ENCODE measurements at places on chromosomes 4 and X. TPM values are rescaled to one million over a fixed set of nuclear protein-coding genes. Genes with fewer than 3 reads are reported as not detected.

DNA sequence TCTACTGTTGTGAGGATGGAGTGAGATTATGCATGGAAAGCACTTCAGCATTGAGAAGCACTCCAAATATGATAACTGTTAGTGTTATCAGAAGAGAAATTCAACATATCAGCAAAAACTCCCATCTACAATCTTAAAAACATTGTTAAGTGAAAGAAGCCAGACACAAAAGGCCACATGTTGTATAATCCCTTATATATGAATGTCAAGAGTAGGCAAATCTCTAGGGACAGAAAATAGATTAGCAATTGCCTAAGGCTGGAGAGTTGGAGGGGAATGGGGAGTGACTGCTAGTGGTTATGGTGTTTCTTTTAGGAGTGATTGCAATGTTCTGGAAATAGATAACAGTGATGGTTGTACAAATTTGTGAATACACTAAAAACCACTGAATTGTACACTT, 122.5 kb upstream of the LNX1 start:
- no peak for DNase-seq

DNA sequence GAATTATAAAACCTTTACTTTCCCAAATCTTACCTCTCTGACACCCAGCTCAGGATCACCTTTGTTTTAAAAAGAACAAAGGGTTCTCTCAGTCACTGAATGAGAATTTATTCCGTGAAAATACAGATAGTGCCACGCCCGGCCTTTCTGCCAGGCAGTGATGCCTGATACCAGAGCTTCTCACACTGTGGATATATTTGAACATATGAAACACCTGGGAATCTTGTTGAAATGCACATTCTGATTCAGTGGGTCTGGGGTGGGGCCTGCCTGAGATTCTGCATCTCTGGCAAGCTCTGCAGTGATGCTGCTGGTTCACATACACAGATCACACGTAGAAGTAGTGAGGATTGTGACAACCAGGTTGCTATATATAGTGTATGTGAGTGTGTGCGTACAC, 46.0 kb downstream of the ELOVL6 start:
- DNase-seq: no peak

WDR17 gene
- total RNA-seq: 5.7 TPM

GRCh38 chr4:132866616-132867015, 282.5 kb upstream of the PCDH10 start:
- DNase-seq: no peak

GRCh38 chr4:85774000-85774399, 299.1 kb downstream of the ARHGAP24 start:
- no peak for DNase-seq

DNA sequence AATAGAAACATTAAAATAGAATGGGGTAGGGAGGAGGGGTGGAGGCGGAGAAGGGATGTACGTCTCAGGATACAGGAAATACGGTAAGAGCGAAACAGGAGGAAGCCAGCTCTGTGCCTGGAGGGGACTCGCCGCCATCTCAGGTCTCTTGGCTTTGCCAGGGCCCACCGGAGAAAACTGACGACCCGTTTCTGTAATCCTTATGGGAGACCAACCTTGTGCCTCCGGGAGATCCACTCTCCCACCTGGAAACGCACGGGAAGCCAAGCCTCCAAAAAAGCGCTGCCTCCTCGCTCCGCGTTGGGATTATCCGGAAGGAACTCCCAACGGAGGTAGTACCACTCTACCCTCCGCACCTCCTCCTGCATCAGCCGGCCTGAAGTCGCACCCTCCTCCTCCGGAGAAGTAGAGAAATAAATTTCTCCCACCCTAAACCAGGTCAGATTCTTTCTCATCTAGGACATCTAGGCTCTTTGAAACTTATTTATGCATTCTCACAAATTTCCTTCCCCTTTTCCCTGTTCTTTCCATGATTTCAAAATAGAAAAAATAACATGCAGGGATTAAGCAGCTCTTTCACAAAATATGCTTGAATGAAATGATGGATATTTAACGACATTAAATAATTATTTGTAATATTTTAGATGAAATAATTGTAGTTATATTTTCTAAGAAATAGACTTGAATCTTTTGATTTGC, at the start of gene NBDY:
NBDY (plus strand) TSS at position 92 of the 699 bp plus-strand sequence; CDS start at position 203, 111 bp downstream.
- peak; percentile 20 for DNase-seq

- no peak for DNase-seq
Measured at GRCh38 chr4:66279084-66279483, 608.8 kb upstream of the EPHA5 start.

DNA sequence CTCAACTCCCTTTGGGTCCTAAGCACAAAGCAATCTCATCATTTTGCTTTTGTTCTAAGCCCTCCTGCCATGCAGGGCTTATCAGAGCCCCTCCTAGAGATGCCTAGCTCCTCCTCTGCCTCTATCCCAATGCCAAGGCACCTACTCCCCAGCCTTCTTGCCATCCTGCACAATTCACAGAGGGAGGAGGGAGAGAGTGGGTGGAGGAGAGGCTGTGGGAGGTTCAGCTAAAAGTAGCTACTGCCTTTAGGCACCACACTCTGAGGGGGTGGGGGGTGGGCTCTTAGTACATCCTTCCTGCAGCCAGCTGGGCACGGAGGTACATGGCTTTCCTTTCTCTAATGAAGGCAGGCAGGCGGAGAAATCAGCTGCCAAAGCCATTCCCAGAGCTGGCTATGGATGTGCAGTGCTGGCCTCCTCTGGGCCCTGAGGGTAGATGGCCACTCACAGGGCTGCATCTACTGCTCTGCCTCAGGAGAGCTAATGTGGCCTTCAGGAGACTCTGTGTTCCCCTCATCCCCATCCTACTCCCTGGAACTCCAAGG, 40.1 kb downstream of the ARHGEF9 start:
- DNase-seq: no peak

DNA sequence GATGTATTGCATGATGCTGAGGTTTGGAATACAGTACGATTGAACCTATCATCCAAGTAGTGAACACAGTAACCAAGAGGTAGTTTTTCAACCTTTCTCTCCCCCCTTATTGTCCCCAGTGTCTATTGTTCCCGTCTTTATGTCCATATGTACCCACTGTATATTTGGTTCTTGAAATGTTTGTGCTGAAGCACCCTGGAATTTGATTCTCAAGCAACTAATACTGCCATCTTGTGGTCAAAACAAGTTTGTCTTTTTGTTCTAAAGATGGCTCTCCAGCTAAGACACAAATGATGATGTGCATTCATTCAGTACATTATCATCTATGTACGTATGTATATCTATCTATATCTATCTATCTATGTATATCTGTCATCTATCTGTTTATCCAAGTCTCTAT, 33.5 kb upstream of the DCX start:
- DNase-seq: no peak

ARR3 gene
- total RNA-seq: not detected

DNA sequence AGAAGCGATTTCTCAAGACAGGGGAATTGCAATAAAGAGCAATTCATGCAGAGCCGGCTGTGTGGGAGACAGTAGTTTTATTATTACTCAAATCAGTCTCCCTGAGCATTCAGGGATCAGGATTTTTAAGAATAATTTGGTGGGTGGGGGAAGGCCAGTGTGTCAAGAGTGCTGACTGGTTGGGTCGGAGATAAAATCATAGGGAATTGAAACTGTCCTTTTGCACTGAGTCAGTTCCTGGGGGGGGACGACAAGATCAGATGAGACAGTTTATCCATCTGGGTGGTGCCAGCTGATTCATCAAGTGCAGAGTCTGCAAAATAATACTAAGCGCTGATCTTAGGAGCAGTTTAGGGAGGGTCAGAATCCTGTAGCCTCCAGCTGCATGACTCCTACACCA, 502.4 kb downstream of the NLGN4X start:
- DNase-seq: no peak

UGT2B17 gene
- total RNA-seq: 2.5 TPM

NALF2 gene
- total RNA-seq: not detected

GRCh38 chr4:72112514-72113156, 80.8 kb downstream of the NPFFR2 start:
- DNase-seq: no peak

DNA sequence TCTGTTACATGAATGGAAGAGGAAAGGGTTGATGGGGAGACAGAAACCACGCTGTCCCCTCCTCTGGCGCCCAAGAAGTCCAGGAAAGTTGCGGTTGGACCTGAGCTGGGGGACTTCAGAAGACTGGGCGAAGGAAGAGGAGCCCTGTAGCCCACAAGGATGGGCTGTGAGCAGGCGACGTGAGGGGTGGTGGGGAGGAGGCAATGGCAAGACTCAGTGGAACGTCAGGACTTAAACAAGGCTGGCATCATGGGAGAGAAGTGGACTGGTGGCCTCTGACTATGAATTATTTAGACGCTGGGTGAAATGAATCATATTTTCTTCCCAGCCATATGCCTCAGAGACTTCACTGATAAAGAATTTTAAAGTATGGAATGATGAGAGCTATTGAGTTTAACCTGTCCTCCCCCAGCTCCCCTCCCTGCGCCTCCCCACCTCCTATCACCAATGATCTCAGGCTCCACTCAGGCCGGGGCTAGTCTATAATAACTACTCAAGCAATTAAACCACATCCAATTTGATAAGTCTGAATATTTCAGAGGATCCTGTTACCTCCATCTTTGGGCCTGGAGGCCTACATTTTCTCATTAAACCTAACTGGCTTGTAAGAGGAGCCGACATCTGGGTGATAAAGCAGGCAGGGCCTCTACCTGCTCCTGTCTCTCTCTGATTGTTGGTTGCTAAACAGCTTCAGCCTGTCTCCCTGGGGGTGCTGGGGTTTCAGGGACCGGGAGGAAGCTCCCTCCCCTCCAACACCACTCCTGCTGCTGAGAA, 63.6 kb downstream of the SMIM20 start:
- DNase-seq: no peak

DNA sequence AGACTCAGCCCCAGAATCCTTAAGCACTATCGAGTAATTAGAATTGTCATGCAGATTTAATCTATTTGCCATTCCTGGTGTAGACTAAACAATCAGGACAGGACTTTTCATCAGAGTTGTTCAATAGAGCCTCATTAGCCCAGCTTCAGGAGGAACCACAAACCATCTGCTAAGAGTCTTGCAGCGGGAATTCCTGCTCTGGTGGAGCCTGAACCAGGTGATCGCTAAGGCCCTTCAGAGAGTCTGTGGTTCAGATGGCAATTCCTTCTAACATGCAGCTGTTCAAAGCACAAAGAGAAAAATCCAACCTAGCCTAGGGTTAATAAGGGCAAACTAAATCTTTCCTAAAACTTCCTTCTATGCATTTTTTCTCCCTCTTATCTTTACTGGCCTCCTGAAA, 119.1 kb upstream of the CPEB2 start:
- DNase-seq: no peak

GRCh38 chr4:148434075-148434773, 8.0 kb downstream of the NR3C2 start:
- DNase-seq: no peak

CTAG2 gene
- not detected for total RNA-seq

DNA sequence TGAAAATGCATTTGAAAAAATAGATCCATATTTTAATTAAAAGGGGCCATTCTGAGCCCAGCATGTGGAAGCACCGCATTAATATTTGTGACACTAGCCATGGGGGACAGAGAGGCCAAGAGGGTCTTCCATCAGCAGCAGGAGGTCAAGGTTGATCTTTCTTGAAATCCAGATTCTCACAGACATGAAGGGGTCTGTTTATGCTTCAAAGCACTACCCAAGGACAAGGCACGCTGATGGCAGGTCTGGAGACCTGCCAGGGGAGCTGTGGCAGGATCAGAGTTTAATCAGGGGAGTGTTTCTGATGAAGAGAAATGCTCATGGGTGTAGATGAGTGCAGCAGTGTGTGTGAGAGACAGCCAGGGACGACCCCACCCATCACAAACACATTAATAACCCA, 243.3 kb downstream of the LDB2 start:
- DNase-seq: no peak

GRCh38 chr4:145511913-145512522, 30.4 kb downstream of the SMAD1 start:
- no peak for DNase-seq

ALG13 gene
- total RNA-seq: 63.4 TPM

GRCh38 chr4:41747230-41748055, 1.1 kb downstream of the PHOX2B start:
- DNase-seq: no peak

- DNase-seq: no peak
Measured at GRCh38 chr4:80112236-80112635, 39.2 kb upstream of the ANTXR2 start.

GRCh38 chr4:1369091-1369450, 22.1 kb downstream of the UVSSA start:
- no peak for DNase-seq

DNA sequence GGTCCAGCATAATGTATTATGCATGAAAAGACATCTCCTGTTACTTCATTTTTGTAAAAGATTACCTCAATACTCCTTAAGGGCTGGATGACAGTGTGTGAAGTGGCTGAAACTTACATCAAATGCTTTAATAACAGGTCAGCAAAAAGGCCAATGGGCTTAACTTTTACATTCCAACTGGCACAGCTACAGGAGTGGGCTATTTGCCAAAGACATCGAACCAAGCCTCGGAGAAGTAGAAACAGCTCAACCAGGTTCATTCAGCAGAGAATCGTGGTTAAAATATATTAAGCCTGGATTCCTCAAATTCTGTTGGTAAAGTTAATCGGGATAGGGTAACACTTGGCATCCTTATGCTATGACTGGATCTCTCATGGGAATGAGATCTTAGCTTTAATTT, 639.7 kb downstream of the TRIML1 start:
- DNase-seq: no peak

DNA sequence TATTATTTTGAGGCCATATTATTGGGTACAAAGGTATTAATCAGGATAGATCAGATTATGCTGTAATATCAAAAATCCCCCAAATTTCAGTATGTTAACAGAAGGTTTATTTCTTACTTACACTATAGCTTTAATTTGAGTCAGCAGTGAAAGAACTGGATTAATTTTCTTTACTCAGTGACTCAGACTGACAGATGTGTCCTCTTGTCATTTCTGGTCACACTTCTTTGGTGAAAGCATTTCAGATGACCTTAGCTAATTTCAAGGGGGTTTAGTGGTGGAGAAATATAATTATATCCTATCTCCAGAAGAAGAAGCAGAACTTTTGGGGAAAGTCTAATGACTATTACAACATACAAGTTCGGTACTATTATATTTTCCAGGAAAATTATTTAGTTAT, 12.4 kb downstream of the DDIT4L start:
- DNase-seq: no peak

GRCh38 chr4:47642985-47643760, 158.1 kb downstream of the ATP10D start:
- DNase-seq: no peak

PAGE1 gene
- not detected for total RNA-seq

GRCh38 chrX:68180579-68180978, 252.7 kb downstream of the OPHN1 start:
- no peak for DNase-seq

GRCh38 chr4:3821580-3822229, 55.5 kb downstream of the ADRA2C start:
- DNase-seq: no peak

DIPK2B gene
- total RNA-seq: not detected

GRCh38 chr4:184924516-184924915, 93.8 kb upstream of the HELT start:
- no peak for DNase-seq

SSX4B gene
- not detected for total RNA-seq

- DNase-seq: no peak
Measured at GRCh38 chr4:147794787-147795413, 63.0 kb downstream of the ARHGAP10 start.
